ENCODE measurements at places on chromosomes 1 and 21.

- DNase-seq, result peak; percentile 75
Measured at GRCh38 chr1:225866061-225866837, 15.9 kb downstream of the TMEM63A start.

DNA sequence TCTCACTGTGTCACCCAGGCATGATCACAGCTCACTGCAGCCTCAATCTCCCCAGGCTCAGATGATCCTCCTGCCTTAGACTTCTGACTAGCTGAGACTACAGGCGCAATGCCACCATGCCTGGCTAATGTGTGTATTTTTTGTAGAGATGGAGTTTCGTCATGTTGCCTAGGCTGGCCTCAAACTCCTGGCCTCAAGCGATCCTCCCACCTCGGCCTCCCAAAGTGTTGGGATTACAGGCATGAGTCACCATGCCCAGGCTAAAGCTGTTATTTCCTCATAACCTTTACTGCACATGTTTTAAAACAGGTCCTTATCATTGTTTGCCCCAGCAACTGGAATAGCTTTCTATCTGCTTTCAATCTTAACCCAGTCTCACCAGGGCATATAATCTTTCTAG lies 2.9 kb downstream of the SARS1 start:
- no peak for DNase-seq

DNA sequence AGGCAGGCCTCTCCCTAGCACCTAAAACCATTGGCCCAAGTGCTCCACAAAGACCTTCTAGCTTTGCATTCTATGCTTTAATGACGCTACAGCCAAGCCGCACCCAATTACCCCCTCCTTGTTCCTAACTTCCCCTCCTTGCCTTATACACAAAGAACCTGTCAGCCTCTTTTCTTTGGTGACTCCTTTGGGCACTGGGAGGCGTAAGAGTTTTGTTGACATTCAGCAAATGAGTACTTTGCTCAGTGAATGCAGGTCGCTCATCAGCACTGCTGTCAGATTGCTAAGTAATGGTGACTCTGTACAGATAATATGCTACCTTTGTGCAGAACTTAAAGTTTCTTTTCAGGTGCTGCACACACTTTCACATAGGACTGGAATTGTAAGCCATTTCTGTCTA lies 187.6 kb upstream of the FAM78B start:
- no peak for DNase-seq

- DNase-seq, result no peak
Measured at GRCh38 chr1:205794011-205794730, 18.8 kb downstream of the SLC41A1 start.

GRCh38 chr1:157993918-157994605 lies 617 bp downstream of the KIRREL1 start:
- no peak for DNase-seq

- DNase-seq, result no peak
Measured at GRCh38 chr1:145878724-145879123, 6.9 kb downstream of the ANKRD35 start.

DNA sequence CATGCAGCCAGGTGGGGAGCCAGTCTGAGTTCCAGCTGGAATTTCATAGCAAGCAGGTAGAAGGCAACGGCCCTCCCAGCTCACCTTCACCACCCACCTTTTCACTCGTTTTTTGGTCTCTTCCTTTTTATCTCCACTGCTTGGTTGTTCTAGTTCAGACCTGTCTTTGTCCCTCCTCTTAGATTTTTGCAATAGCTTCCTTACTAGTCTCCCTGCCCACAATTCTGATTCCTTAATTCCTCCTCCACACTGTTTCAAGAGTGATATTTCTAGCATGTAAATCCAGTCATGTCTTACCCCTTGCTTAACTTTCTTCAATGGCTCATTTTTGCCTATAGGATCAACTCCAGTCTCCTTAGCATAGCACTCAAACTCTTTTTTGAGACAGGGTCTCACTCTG lies 119.6 kb downstream of the TMEM53 start:
- no peak for DNase-seq

- peak; percentile 58 for DNase-seq
Measured at GRCh38 chr1:164728719-164729118, 169.7 kb downstream of the PBX1 start.

DNA sequence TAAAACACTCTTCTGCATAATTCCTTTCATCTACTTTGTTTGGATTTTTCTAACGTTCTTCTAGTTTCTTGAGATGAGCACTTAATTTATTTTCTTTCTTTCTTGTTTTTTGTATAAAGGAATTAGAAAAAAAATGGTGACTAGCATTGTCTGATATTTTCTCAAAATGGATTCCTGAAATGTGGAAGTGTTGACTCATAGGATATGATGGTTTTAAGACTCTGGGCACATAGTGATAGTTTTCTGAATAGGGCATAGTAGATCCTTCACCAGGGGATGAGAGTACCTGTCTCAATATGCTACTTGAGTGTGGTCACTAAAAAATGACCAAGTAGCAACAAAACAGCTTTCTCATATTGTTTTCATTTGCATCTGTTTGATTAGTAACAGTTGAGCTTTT lies 100.9 kb downstream of the PEX14 start:
- peak; percentile 78 for DNase-seq

DNA sequence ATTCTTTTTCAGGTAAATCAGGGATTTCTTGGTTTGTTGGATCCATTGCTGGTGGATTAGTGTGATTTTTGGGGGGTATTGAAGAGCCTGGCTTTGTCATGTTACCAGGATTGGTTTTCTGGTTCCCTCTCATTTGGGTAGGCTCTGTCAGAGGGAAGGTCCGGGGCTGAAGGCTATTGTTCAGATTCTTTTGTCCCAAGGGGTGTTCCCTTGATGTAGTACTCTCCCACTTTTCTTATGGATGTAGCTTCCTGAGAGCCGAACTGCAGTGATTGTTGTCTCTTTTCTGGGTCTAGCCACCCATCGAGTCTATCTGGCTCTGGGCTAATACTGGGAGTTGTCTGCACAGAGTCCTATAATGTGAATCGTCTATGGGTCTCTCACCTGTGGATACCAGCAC lies 17.6 kb upstream of the CCSAP start:
- no peak for DNase-seq

GRCh38 chr1:113941245-113941559 lies 12.1 kb downstream of the HIPK1 start:
- no peak for DNase-seq

DNA sequence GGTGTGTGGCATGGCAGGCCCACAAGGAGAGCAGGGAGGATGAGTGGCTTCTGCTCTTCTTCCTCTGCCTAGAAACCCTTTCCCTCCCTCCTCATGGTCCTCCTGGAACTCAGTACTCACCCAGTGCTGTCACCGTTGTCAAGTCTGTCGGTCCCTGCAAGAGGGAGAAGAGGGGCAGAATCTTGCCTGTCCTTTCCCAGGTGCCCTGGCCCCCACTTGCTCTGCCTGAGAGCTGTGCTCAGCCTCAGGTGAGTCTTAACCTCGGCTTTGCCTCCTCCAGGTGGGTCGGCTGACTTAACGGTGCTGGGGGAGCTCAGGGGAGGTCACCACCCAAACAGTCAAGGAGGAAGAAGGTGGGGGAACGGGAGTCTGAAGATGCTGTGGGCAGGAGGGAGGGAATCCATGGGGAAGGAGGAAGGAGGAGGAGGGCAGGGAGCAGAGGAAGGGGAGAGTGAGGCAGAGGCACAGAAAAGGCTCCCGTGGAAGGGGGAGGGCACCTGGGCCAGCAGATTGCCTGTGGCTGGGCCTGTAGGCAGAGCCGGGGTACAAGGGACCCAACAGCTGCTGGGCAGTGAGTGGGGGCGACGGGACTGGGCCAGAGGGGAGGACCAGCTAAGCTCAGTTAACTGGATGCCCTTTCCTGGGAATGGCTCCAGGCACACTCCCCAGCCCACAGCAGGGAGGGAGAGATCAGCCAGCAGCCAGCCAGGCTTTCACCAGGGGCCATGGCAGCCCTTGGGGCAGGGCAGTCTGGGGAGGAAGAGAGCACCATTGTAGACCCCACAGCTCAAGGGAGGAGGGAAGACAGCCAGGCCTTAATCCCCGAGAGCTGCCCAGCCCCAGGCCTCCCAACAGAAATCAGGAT lies 26.3 kb downstream of the CTNNBIP1 start:
- no peak for DNase-seq

DNA sequence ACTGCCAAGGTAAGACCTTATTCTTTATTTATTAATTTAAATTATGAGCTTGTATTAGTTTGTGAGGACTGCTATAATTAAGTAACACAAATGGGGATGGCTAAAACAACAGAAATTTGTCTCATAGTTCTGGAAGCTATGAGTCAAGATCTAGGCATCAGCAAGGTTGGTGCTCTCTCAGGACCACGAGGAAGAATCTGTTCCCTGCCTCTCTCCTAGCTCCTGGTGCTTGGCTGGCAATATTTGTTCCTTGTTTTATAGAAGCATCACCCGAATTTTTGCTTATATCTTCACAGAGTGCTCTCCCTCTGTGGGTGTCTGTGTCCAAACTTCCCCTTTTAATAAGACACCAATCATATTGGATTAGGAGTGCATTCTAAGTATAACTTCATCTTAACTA lies 41.4 kb upstream of the CCDC190 start:
- DNase-seq, result peak; percentile 39

- no peak for DNase-seq
Measured at GRCh38 chr1:115793162-115793561, 24.6 kb upstream of the CASQ2 start.

- DNase-seq, result peak; percentile 3
Measured at GRCh38 chr1:37255136-37255795, 219.1 kb upstream of the ZC3H12A start.

DNA sequence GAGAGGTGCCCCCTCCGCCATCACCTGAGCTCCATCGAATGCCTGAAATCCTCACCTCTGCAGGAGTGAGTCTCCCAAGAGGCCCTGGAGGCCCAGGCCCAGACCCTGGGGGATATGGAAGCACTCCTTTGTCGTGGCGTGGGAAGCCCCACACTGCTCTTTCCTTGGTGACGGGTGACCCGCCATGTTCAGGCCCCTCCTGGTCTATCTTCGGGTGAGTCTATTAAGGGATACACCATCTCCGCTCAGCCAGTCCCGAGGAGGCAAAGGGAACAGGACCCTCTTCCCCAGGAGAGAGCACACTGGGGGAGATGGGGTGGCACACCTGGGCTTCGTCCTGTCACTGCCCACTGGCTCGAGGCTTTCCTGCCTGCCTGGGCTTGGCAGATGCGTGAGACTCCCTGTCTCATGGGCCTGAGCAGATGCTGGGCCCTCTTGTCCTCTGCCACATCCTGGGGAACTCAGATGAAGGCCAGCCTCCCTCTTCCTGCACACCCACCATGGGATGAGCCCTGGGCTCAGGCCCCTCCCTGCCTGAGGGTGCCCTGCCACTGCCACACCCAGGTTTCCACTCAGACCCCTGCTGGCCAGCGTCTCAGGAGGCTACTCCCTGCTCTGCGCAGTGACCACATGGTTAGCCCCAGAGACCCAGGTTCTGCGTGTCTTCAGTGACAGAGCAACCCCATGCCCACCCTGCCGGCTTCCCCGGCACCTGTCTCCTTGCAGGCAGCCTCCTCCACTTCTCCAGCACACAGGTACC lies 3.8 kb upstream of the NPHP4 start:
- no peak for DNase-seq

GRCh38 chr1:225250432-225250831 lies 177.4 kb downstream of the LBR start:
- DNase-seq, result no peak

- DNase-seq, result peak; percentile 3
Measured at GRCh38 chr1:82215056-82215852, 414.5 kb downstream of the ADGRL2 start.

DNA sequence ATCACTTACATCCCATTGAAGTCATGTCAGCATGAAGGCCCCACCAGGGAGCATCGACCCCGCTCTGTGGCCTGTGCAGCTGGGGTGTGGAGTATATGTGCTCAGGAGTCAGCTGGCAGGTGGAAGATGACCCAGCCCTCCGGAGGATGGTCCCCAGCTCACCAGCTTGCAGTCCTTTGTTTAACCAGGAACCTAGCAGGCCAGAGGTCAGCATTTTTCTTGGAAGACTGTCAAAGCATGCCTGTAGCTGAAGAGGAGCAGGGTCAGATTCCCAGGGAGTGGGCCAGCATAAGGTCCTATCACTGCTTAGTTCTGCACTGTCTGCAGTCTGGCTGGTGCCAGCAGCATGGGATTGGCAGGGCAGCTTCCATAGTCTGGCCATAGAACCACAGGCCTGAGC lies 12.7 kb downstream of the NFASC start:
- no peak for DNase-seq

DNA sequence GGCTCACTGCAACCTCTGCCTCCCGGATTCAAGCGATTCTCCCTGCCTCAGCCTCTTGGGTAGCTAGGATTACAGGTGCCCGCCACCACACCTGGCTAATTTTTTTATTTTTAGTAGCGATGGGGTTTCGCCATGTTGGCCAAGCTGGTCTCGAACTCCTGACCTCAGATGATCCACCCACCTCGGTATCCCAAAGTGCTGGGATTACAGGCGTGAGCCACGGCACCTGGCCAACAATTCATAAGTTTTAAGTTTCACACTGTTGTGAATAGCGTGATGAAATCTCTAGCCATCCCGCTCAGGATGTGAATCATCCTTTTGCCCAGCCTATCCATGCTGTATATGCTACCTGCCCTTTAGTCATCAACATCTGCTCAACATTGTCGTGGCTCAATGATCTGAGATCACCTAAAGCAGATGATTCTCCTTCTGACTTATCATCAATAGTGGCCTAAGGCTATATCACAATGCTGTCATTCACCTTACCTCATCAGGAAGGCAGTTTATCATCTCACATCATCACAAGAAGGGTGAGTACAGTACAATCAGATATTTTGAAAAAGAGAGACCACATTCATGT lies 2.6 kb downstream of the PFDN2 start:
- peak; percentile 79 for DNase-seq

DNA sequence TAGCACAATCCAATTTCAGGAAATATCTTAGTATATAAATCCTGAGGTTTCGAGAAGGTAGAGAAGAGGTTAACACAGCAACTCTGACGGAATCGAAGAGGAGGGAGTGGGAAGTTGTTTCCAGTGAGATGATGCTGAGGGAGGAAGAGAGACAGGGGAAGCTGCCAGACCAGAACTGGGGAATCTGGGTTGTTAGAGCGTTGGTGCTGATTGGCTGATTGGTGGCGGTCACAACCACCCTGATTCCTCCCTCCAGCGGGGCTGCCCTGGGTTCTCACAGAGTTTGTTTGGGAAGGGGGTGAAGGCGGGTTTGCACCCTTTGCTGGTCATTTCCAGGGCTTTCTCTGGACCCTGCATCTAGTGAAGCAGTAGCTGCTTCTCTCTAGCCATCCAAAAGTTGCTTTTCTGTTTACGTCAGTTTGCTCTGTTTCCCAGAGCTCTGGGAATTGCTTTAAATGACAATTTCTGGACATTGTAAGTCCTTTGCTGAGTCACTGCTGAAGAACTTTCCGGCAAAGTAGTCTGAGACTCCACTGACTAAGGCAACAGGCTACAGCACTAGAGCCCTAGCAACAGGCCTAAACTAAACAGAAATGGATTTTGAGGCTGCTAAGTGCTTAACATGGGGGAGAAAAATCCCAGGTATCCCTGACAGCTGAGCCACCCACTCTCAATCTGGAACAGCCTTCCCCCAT lies 90.1 kb downstream of the TENT5C start:
- peak; percentile 85 for DNase-seq

- no peak for DNase-seq
Measured at GRCh38 chr1:35554266-35555211, 2.7 kb downstream of the KIAA0319L start.

GRCh38 chr21:44436111-44436611 lies 19.1 kb upstream of the LRRC3 start:
- no peak for DNase-seq
